ENCODE measurements at places on chromosomes 5 and 9.

GRCh38 chr5:88819301-88819999, 63.5 kb downstream of the MEF2C start:
- no peak for DNase-seq

GRCh38 chr9:15746905-15747304, 194.1 kb downstream of the CCDC171 start:
- DNase-seq = no peak

DNA sequence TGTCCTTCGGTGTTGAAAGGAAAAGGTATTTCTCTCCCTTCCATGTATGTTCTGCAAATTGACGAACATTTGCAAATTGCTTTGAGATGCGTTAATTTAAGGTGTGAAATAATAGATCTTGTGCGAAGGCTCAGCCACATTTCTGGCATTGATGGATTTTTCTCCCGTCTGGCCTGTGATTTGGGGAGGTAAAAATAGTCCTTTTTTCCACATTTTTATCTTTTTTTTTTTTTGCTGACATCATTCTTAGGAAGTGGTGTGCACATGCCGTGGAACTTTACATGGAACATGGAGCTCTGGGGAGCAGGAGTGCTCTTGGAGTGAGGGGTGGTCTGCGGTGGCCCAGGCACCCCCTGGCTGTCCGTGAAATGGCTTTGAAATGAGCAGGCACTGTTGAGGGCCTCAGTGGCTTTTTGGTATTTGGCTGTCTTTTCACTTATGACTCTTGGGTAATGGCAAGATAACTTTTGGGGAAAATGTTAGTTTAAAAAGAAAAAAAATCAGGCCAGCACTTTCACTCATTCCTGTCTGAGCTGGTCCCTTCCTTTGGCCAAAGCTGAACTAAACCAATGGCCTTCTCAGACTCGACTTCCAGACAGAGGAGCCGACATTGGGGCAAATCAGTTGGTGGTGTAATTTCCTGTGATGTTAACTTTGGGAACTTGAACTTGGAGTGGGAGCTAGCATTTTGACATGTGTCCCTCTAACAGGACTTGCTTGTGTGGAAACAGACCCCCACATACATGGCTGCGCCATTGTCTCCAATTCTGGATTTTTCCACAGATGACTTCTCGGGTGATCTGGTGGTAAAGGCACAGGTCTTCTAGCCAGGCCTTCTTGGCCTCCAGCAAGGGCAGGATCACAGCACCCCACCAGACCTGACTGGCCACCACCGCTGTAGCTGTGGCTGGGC, 4.2 kb downstream of the NEK6 start:
- DNase-seq = no peak

DNA sequence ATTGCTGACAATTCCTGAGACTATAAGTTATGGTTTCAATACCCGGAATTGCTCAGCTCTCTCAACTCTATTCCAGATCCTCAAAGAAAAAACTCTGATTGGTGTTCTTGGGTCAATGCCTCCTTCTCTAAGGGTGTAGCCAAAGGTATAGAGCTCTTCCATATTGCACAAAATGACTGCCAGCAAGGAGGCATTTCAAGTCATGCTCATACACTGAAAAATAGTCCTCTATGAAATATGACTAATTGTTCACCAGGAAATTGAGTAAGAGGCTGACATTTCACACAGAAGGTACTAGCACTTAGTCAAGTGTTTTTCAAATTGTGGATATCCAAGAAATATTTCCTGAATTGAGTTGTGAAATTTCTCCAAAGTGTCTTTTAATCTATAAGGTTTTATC, 111.1 kb upstream of the KLF9 start:
- no peak for DNase-seq

- no peak for DNase-seq
Observed at GRCh38 chr5:139788294-139788910, 7.2 kb upstream of the PSD2 start.

DNA sequence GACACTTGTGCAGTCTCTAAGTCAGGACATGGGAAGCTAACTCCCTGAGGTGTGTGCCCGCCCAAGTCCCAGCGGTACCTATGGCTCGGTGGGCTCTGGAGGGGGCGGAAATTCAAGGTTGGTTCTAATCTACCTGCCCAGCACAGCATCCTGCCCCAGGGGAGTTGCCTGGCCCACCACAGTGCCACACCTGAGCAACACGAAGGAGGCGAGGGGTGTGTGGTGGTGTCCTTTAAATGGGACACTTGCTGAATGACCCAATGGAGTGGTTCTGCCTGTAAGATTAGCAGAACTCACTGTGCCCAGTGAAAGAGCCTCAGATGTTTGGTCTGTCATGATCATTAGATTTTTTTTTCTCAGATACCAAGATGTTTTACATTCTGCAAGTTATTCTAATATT, 70.7 kb upstream of the OTULINL start:
- no peak for DNase-seq

- DNase-seq = no peak
Observed at GRCh38 chr5:37810311-37810710, 29.5 kb downstream of the GDNF start.

GRCh38 chr5:31900296-31900865, 261.4 kb downstream of the PDZD2 start:
- DNase-seq = no peak

- DNase-seq = no peak
Observed at GRCh38 chr5:167633931-167634341, 657.5 kb upstream of the WWC1 start.

- DNase-seq = no peak
Observed at GRCh38 chr5:128881502-128882018, 83.7 kb upstream of the SLC27A6 start.

DNA sequence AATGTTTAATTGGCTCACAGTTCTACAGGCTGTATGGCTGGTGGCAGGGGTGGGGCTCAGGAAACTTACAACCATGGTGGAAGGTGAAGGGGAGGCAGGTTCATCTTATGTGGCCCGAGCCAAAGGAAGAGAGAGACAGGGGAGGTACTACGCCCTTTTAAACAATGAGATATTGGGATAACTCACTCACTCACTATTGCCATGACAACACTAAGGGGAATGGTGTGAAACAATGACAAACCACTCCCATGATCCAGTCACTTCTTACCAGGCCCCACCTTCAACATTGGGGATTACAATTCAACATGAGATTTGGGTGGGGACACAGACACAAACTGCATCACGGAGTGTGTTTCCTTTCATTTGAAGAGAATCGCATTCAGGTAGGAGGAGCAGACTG, 220.9 kb downstream of the GADD45G start:
- no peak for DNase-seq

DNA sequence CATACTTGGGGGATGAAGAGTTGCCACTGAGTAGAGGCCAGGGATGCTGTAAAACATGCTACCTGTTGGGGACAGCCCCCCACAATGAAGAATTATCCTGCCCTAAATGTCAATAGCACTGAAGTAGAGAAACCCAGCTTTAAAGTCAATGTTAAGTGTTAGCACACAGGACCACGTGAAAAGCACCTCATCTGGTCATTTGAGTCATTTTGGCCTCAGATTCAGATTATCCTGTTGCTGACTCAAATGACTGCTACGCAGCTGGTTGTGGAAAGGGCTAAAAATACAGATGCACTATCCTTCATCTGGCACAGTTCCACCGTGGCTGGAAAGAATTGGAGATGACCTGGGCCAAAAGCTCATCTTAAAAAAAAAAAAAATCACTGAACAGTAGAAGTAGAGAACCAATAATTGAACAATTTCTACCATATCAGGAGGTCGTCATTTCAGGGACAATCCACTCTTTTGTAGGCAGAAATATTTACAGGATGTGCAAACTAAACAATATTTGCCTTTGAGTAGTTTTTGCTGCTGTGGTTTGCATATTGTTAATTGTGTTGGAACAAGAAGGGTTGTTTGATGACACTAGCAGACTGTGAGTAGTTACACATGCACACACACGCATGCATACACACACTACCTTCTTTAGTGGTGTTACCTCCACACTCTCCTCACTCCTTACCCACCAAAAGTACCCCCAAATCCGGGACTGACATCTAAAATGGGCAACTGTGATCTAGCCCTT, 195.3 kb upstream of the KLF9 start:
- no peak for DNase-seq

GRCh38 chr5:158301186-158301585, 442.2 kb upstream of the CLINT1 start:
- no peak for DNase-seq

DNA sequence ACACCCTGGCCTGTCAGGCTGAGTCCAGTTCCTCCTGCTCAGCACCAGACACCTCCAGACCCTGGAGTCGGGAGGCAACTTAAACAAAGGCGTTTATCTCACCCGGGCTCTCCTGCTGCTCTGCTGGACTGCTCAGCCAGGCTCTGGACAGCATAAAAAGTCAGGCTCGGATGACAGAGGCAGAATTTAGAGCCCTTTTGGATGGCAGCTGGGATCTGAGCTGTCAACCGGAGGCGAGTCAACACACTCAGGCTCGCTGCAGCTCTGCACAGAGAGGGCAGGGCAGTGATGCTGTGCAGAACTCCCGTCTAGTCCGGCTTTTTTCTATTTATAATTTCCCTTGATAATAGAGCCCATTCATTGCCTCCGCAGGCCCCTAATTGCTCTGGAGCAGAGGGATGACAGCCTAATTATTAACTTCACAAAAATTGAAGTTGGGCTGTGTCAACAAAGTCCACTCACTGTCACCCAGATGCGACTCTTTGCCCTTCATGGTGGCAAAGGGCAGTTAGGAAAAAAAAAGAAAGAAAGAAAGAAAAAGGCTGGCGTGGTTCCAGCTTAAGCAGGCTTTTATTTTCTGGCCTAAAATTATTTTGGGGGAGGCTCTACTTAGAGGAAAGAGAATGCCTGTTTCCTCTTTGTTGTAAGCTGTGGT, 37.6 kb downstream of the STC2 start:
- DNase-seq = no peak

- DNase-seq = no peak
Observed at GRCh38 chr9:82188817-82189216, 200.2 kb downstream of the SPATA31D1 start.

DNA sequence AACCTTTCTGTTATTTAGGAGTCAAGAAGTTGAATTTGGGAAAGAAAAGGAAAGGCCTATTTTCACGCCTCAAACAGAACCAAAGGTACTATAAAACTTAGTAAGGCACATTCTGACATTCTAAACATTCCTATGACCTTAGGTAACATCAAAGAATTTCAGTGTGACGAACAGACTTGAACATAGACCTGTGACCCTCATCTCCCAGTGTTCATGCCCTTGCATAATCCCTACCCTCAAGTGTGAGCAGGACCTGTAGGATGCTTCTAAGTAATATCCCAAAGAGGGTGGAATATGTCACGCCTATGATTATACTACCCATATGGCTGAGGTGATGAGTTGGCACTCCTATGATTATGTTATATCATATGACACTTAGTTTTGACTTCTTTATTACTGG, 540.9 kb downstream of the KIF4B start:
- no peak for DNase-seq

DNA sequence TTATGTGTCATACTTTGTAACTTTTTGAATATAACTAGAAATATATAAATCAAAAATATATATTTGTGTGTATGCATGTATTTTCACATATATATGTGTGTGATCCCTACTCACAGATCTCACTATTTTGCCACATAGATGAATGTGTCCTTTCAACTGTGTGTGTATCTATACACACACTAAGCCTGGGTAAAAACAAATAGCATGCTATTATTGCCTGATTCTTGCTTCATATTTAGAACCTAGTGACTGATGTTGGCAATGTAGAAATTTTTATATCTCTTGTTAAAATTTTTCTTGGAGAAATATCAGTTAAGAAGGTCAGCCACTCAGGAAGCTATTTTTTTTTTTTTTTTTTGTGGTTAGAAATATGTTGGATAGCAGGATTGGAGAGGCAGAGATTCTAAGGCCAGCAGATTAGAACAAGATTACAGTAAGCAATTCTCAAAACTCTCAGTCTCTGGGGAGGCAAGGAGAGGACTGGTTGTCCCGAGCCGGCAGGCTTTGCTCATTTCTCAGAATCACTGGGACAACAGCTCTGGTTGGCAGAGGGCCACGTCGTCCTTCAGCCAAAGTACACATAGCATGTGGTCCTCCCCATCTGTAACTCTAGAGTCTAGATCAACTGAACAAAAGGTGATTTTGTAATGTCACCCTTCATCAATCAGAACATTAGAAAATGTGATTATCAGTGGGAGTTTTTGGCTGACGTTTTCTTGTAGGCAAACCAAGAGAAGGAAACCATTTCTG, 19.7 kb downstream of the C6 start:
- no peak for DNase-seq

GRCh38 chr5:60883229-60883628, 39.2 kb upstream of the ELOVL7 start:
- DNase-seq = no peak

GRCh38 chr9:89405826-89406225, 87.5 kb downstream of the SECISBP2 start:
- no peak for DNase-seq

DNA sequence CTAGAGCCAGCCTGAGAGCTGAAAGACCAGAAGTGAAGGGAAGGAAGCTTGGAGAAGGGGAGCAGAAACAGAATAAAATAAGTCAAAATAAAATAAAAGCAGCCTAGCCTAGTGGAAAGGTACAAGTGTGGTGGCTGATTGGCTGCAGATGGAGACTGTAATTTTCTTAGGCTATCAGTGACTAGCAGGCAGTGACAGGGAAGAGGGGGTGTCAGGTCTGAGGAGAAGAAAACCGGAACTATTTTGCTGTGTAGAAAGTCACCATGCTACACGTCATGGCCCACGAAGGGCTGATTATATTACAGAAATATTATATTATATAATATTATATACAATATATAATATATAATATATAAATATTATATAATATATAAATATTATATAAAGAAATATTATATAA, 98.1 kb upstream of the TAF11L2 start:
- no peak for DNase-seq

Data from central memory CD4-positive, alpha-beta T cell (primary cell).